ENCODE measurements at places on chromosomes 6 and 20. TPM values are rescaled to one million over a fixed set of nuclear protein-coding genes. Genes with fewer than 3 reads are reported as not detected.

Gene TCF15
- polyA plus RNA-seq: 1.9 TPM

Gene TXNDC5
- polyA plus RNA-seq: 97.1 TPM

Gene HSF2
- polyA plus RNA-seq: 32.8 TPM

Gene TRIM10
- 0.29 TPM for polyA plus RNA-seq

Gene RGS17
- polyA plus RNA-seq: 3.0 TPM

All from renal cortex interstitium (tissue), 15 donors.